ENCODE measurements at places on chromosomes 7 and 10.

- DNase-seq = peak; percentile 73
Measured at GRCh38 chr7:4683884-4684565, 1.9 kb downstream of the FOXK1 start.

DNA sequence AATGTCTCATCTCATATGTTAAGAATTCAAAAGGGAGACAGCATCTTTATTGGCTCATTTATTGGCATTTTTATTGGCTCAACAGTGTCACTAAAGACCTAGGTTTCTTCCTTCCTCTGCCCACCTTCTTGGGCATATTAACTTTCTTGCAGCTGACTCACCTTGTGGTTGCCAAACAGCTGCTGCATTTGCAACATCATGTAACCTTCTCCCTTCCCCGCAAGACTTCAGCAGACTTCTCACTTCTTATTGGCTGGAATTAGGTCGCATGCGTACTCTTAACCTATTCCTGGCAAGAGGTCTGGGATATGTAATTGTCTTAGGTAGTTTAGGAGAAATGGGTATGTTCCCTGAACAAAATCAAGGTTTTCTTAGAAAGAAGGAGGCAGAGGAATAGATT, 263.2 kb downstream of the POU6F2 start:
- DNase-seq = no peak

DNA sequence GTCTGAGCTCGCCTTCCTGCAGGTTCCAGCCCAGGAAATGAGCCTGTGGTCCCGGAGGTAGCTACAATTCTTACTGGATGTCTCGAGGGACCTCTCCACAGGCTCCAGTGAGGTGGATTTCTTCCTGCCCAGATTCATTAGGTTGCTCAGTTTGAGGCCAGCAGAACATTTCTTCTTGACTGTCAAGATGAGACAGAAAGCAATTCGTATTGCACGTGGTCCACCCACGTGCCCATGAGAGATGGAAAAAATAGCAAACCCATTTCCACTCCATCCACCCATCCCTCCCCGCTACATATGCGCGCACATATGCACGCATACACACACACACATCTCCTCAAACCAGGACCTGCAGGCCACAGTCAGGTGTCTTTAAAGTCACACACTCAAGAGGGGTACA, 68.7 kb downstream of the VWA2 start:
- no peak for DNase-seq

GRCh38 chr7:128913870-128914565, 3.5 kb upstream of the KCP start:
- DNase-seq = peak; percentile 37

DNA sequence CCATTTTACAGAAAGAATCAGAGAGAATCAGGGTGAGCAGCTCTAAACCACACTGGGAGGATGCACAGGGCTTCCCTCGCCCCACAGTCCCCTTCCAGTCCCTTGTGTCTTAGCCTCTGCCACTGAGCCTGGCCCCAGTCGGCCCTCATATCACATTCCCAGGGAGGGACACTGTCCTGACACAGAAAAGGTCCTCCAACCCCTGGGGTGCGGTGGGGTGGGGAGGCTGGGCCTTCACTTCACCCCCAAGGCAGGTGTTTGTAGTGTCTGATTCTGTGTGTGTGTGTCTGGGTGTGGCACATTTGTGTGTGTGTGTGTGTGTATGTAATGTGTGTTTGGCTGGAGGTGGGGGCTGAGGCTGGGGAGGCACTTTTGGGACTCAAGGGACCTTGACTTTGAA, 1.8 kb upstream of the KCP start:
- DNase-seq = peak; percentile 24

- DNase-seq = no peak
Measured at GRCh38 chr7:141370650-141371049, 180.6 kb upstream of the AGK start.

DNA sequence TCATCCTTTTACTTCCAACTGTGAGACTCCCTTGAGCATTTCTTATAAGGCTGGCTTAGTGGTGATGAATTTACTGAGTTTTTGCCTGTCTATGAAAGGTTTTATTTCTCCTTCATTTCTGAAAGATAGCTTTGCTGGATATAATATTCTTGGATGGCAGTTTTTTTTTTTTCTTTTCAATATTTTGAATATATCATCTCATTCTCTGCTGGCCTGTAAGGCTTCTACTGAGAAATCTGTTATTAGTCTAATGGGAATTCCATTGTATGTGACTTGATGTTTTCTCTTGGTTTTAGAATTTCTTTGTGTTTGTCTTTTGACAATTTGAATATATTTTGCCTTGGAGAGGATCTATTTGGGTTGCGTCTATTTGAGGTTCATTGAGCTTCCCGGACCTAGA, 22.4 kb downstream of the PHTF2 start:
- DNase-seq = no peak

DNA sequence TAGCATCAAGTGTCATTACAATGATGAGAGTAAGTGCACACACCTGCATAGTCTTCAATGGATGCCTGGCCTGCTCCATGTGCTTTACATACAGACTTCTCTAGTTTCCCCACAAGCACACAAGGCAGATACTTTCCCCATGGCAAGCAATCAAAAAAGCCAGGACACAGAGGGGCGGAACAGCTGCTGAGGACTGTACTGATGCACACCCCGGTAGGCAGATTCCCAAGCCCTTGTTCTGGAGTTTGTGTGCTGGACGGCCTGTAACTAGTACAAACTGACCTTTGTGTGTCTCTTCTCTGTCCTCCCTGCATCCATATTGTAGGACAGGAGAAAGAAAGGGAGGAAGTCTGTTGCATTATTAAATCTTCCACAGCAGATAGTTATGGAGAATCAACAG, 25.8 kb downstream of the UBE2D4 start:
- no peak for DNase-seq

DNA sequence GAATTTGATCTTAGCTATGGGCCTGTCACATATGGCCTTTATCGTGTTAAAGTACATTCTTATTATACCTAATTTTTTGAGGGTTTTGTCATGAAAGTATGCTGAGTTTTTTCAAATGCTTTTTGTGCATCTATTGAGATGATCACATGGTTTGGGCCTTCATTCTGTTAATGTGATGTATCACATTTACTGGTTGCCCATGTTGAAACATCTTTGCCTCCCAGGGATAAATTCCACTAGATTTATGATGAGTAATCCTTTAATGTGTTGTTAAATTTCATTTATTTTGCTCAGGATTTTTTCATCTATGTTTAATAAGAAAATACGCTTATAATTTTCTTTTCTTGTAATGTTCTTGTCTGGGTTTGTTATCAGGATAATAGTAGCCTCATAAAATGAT, 442.0 kb downstream of the MDFIC start:
- DNase-seq = no peak

- DNase-seq = no peak
Measured at GRCh38 chr10:74084955-74085354, 65.7 kb downstream of the AP3M1 start.

GRCh38 chr10:86048571-86048970, 318.0 kb downstream of the GRID1 start:
- no peak for DNase-seq

GRCh38 chr10:86091216-86091615, 275.4 kb downstream of the GRID1 start:
- no peak for DNase-seq

GRCh38 chr7:54664235-54665228, 94.5 kb downstream of the SEC61G start:
- DNase-seq = peak; percentile 97

Data from SK-N-SH (cell line).